ENCODE measurements at places on chromosomes 4 and X.
A peak's percentile ranks its signal among the peaks of the same experiment; 100 is the strongest.

- DNase-seq, result peak; percentile 23
These were observed 5.2 kb upstream of the ARX start for GRCh38 chrX:25020905-25021449.

DNA sequence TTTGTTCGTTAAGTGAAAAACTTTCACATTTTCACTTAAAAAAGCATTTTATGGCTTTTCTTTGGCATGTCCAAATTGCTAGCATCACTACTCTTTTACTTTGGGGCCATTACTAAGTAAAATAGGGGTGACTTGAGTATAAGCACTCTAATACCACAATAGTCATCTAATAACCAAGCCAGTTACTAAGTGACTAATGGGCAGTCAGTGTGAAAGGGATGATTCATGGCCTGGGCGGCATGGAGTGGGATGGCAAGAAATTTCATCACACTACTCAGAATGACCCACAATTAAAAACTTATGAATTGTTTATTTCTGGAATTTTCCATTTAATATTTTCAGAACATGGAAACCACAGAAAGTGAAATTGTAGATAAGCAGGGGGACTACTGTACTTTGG, 60.9 kb downstream of the BMP15 start:
- DNase-seq, result no peak

- DNase-seq, result no peak
These were observed 27.8 kb downstream of the BANK1 start for GRCh38 chr4:101818362-101818761.

- DNase-seq, result no peak
These were observed 148.6 kb downstream of the STK32B start for GRCh38 chr4:5199912-5200311.

DNA sequence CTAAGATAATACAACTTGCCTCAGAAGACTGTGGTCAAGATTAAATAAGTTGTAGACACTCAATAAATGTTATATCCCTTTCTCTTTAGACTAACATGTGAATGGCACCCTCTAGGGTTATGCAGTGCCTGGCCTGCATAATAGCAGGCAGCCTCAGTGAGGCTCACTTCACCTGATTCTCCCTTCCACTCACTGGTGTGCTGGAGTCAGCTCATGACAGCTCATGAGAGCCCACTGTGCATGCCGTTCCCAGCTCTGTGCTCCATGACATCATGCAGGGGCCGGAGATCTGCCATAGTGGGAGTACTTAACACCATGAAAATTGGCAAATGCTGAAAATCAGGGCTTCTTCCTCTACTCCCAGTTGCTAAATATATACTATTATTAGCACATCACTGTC, 64.5 kb downstream of the TEC start:
- DNase-seq, result no peak

- DNase-seq, result no peak
These were observed 312.4 kb downstream of the DHRSX start for GRCh38 chrX:2188330-2188792.

DNA sequence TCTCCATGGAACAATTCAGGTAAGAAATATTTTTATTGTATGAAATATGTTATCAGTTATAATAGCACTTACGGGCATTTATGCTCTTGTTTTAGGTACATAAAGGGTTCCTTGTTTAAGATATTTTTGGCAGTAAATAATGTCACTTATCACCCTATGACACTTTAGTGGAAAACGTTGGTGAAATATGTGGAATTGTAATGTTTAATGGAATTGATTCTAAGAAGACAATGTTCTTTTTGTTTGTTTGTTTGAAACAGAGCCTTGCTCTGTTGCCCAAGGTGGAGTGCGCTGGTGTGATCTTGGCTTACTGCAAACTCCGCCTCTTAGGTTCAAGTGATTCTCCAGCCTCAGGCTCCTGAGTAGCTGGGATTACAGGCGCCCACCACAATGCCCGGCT, 17.4 kb downstream of the NPNT start:
- DNase-seq, result no peak

DNA sequence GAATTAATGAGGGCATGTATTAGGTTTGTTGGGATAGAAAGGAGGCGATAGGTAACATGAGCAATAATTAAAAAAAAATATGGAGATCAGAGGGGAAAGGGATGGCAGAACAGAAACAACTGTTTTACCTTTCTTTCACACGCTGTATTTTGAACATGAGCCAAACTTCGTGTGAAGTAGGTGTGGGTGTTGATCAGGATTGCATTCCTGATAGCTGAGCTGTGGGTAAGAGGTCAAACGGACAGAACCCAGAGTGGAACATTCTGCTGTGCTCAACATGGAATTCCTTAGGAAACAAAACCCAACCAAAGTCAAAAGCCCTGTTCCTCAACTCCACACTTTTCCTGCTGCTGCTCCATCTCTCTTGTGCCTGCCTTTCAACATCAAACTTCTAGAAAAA, 162.5 kb upstream of the CASK start:
- no peak for DNase-seq

DNA sequence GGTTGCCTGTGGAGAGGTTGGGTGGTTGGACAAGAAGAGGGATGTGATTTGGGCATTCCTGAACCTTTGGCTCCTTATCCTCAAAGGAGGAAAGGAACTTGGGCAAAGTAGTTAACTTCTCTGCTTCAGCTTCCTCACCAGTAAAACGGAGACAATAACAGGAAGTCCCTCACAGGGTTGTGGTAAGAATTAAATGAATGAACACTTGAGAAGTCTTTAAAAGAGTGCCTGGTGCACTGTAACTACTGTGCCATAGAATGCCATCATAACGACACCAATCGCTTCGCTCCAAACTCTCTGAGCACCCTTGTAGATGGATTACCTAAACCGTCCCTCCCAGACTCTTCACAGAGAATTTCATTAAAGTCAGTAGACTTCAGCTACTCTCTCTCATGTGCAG, 10.5 kb downstream of the ZCCHC18 start:
- DNase-seq, result peak; percentile 14

GRCh38 chrX:150574559-150575418, 6.4 kb downstream of the MTM1 start:
- peak; percentile 70 for DNase-seq

GRCh38 chr4:165016971-165017370, 14.8 kb upstream of the TRIM60 start:
- peak; percentile 41 for DNase-seq

DNA sequence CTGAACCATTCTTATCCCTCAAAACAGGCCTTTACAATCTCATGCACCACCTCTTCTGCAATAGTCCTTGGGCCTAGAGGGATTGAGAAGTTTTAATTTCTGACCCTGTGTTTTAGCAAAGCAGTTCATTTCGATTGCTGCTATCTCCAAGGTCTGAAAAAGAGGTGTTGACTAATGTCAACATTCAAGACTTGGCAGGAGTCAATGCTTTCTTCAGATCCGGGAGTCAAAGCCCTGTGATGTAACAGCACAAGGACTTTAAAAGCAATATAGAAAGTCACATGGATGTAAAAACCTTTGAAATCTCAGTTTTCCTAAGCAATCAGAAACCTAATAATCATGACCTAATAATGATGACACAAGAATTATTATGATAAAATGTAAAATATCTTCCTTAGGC, 133.8 kb downstream of the ADAM29 start:
- no peak for DNase-seq

GRCh38 chrX:66074920-66075879, 35.3 kb upstream of the VSIG4 start:
- peak; percentile 60 for DNase-seq

DNA sequence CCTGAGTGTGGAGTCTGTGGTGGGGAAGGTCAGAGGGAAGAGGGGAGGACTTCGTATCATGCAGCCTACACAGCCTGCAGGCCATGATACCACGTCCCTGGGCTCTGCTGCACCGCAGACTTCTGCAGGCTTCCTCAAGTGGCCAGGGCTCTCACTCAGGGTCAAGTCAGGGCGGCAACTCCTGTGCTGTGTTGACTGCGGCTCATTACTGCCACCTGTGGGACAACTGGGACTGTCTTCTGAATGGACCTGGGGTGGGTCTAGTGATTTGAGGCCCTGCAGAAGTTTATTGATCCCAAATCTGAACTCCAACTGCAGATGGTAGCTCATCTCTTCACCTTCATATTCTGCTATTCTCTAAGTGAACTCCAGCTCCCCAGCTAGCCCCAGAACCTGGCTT, 167.1 kb downstream of the NSUN7 start:
- peak; percentile 67 for DNase-seq

DNA sequence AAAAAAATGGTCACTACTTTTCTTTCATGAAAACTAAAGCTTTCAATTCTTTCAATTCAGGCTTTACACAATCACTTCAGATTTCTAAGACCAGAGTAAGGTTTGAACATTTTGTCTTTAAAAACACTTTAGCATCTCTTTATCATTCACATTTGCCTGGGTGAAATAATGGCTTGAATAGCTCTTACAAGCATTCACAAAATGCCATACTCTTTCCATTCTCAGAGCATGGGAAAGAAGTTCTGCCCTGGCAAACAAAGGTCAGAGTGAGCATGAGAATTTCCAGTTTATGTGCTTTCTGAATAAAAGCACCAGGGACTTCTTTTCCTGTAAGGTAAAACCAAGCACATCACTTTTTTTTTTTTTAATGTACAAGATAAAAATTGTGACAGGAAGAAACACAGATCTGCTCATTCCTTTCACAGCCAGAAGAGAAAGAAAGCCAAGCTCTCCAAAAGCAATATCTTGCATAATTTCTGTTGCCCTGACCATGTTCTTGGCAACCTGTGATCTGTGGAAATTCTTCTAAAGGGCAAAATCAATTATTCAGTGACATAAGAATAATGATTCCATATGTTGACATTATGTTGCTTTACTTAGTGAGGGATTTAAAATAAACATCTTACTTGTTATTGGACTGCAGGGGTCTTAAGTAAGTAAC, 64.8 kb downstream of the CD40LG start:
- DNase-seq, result no peak

- peak; percentile 68 for DNase-seq
These were observed 203.5 kb downstream of the PRDM5 start for GRCh38 chr4:120718979-120719566.

DNA sequence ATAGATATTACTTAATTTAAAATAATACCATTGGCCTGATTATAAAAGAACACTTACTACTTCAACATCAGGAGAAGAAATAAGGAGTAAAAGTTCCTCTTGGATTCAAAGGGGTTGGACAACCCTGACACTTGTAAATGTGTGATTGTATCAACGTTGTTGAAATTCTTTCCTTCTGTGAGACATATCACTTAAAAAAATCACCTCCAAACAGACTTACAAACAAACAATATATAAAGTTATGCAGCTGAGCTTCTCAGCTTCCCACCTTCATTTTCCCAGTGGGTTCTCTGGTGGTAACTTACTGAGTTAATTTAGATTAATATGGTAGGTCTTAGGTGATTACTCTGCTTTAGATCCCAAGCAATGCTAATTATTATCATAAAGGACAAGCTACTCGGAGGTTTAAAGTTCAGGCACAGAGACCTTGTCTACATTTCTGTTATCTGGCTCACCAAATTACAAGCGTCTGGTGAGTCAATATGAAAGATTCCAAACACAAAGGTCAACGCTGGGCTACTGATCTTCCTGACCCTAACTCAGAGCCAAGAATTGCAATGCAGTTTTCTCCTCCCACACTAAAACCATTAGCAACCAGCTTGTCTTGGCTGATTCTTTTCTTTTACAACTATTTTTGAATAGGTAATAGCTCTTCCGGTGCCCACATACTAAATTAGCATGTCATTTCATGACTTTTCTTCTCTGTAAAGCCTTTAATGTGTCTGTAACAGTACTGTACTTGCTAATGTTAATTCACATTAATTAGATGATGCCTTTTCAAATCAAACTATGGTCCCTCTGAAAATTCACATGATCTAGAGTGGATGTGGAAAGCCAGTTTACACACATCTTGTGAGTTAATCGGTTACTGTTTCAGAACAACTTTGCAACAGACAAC, 157.6 kb downstream of the RASL11B start:
- DNase-seq, result no peak

DNA sequence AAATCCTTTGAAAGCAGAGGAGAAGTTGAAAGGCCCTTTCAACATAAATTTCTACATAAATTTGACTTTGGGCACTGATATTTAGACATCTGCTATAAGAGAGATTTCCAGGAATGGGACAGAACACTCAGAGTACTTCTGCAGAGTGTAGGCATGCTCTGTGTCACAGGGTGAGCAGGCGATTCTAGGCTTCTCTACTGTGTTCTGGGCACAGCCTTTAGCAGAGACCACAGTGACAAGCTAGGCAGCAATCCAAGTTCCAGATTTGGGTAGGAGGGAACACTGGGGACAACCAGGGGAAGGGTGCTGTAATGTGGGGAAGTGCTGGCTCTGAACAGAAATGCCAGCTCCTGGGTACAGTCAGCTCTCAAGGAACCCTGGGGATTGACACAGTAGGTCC, 6.9 kb downstream of the MAGEA10 start:
- no peak for DNase-seq

Measured in GM12865 (cell line).